ENCODE measurements at places on chromosomes 2 and 18.
A peak's percentile ranks its signal among the peaks of the same experiment; 100 is the strongest.

- no peak overlapping the region for H3K4me3 ChIP-seq
- H3K27ac ChIP-seq: no peak overlapping the region
- peaks cover 26% of the 10 kb centered on the region for H3K4me1 ChIP-seq
- no peaks in the 10 kb centered on the region for H3K27me3 ChIP-seq
Observed at GRCh38 chr2:119247844-119248271, 24.2 kb downstream of the STEAP3 start.

GRCh38 chr18:62710417-62710816, 4.9 kb upstream of the PHLPP1 start:
- H3K27ac ChIP-seq: no peak overlapping the region
- H3K4me1 ChIP-seq: peaks cover 5% of the 10 kb centered on the region
- no peak overlapping the region for H3K4me3 ChIP-seq
- no peaks in the 10 kb centered on the region for H3K27me3 ChIP-seq

GRCh38 chr2:224694502-224694901, 21.7 kb downstream of the CCDC195 start:
- DNase-seq: no peak
- no peaks in the 10 kb centered on the region for H3K4me1 ChIP-seq
- no peaks in the 10 kb centered on the region for H3K27me3 ChIP-seq
- H3K4me3 ChIP-seq: no peak overlapping the region

DNA sequence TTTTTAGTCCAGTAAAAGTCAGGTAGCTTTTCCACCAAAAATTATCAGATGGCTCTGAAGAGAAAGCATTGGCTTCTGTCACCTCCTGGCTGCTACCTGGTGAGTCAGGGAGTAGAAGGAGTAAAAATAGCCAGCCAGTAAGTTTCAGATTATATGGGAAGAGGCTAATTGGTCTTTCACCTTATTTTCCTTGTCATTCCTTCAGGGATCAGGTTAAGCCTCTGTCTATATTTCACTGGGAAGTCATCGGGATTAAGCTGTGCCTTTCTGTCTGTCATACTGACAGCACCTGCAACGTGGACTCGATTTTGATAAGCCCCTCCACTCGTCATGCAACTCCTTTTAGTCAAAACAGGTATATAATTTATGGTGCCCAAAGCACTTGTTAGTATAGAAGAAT, 380.7 kb upstream of the CELF4 start:
- no peak for DNase-seq
- no peak overlapping the region for H3K4me3 ChIP-seq
- H3K27ac ChIP-seq: no peak overlapping the region
- no peaks in the 10 kb centered on the region for H3K4me1 ChIP-seq
- H3K27me3 ChIP-seq: no peaks in the 10 kb centered on the region
- no peaks in the 10 kb centered on the region for H3K36me3 ChIP-seq

DNA sequence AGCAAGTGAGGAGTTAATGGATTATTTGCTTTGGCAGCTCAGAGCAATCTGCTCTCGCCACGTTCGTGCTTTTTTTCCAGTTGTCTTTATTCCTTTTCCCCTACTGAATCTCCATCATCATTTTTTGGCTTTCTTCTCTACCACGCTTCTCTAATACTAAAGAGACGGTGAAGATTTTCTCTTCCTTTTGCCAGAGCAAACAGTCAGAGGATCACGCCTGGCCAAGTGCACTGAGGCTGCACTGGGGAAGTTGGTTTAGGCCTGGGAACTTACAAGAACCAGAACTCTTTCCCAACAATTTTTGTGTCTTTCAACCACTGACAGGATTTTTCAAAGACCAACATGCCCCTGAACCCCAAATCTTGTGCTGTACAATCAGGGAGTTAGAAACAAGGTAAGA, 172.3 kb downstream of the PID1 start:
- no peak overlapping the region for H3K27ac ChIP-seq
- H3K27me3 ChIP-seq: no peaks in the 10 kb centered on the region
- no peak overlapping the region for H3K4me3 ChIP-seq
- no peaks in the 10 kb centered on the region for H3K36me3 ChIP-seq
- H3K4me1 ChIP-seq: no peaks in the 10 kb centered on the region
- DNase-seq: no peak

DNA sequence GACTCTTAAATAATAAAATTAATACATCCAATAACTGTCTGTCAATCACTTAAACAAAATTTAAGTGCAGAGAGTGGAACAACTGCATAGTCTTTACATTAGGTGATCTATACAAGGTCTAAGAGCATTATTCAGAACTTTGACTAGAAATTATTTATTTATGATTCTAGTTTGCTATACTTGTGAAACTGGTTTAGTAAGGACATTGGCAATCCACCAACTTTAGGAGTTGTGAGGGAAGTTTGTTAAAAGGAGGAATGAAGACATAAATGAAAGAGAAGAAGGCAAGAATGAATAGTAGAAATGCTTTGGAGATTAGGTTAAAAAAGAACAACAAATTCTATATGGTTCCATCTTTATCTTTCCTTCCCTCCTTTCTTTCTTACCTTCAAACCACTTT, 217.5 kb downstream of the GPD2 start:
- no peaks in the 10 kb centered on the region for H3K36me3 ChIP-seq
- no peak overlapping the region for H3K4me3 ChIP-seq
- no peaks in the 10 kb centered on the region for H3K27me3 ChIP-seq
- H3K4me1 ChIP-seq: peaks cover 9% of the 10 kb centered on the region

- no peak overlapping the region for H3K4me3 ChIP-seq
- H3K36me3 ChIP-seq: no peaks in the 10 kb centered on the region
- H3K4me1 ChIP-seq: peaks cover 5% of the 10 kb centered on the region
- H3K27ac ChIP-seq: no peak overlapping the region
- no peak for DNase-seq
Observed at GRCh38 chr2:64491426-64491825, 32.7 kb upstream of the AFTPH start.

DNA sequence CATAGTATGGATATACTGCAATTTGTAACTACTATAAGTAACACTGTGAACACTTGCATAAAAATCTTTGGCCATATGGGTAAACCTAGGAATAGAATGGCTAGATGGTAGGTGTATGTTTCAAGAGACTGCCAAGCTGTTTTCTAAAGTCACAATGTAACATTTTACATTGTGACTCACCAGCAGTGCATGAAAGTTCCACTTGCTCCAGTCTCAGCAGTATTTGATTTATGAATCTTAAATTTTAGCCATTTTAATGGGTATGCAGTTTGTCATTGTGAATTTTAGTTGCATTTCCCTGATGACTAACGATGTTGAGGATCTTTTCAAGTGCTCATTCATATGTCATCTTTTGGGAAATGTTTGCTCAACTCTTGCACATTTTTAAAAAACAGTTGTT, 86.1 kb downstream of the FARSB start:
- peak overlapping the region; percentile 68 for H3K27ac ChIP-seq
- peaks cover 39% of the 10 kb centered on the region for H3K4me1 ChIP-seq
- no peak overlapping the region for H3K4me3 ChIP-seq
- H3K27me3 ChIP-seq: no peaks in the 10 kb centered on the region

- no peaks in the 10 kb centered on the region for H3K27me3 ChIP-seq
- no peak overlapping the region for H3K4me3 ChIP-seq
- H3K27ac ChIP-seq: no peak overlapping the region
- H3K36me3 ChIP-seq: no peaks in the 10 kb centered on the region
- no peak for DNase-seq
Observed at GRCh38 chr2:127641846-127642507, 4.0 kb upstream of the GPR17 start.

Measured in gastrocnemius medialis (tissue), 4 donors.